ENCODE measurements at places on chromosomes 16 and 17.

DNA sequence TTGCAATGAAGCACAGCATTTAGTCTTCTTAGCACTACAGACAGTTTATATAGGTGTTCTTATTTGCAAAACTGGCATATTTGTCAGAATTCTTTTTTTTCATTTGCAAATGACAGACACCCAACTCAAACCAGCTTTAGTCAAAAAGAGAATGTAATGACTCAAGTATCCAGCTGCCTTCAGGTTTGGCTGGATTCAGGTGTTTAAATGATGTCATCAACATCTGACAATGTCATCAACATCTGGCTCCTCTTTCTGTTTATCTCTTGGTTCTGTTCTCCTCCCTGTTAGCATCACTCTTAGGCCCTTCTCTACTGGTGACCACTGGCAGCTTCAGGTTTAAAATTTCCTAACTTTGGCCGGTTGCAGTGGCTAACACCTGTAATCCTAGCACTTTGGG is 18.9 kb downstream of the TMC5 start:
- no peaks in the 10 kb centered on the region for H3K27me3 ChIP-seq
- no peaks in the 10 kb centered on the region for H3K36me3 ChIP-seq
- H3K27ac ChIP-seq, result no peak overlapping the region
- H3K4me1 ChIP-seq, result no peaks in the 10 kb centered on the region
- no peak overlapping the region for H3K4me3 ChIP-seq

- H3K27ac ChIP-seq, result peak overlapping the region; percentile 69
- H3K4me3 ChIP-seq, result no peak overlapping the region
- H3K27me3 ChIP-seq, result no peaks in the 10 kb centered on the region
- no peak for DNase-seq
- no peaks in the 10 kb centered on the region for H3K36me3 ChIP-seq
Observed at GRCh38 chr17:13395346-13395745, 206.4 kb downstream of the HS3ST3A1 start.

- no peaks in the 10 kb centered on the region for H3K4me1 ChIP-seq
- H3K27me3 ChIP-seq, result no peaks in the 10 kb centered on the region
- no peak overlapping the region for H3K27ac ChIP-seq
- H3K4me3 ChIP-seq, result no peak overlapping the region
- no peaks in the 10 kb centered on the region for H3K36me3 ChIP-seq
- no peak for DNase-seq
Observed at GRCh38 chr16:84876873-84877606, 57.3 kb downstream of the CRISPLD2 start.

- no peaks in the 10 kb centered on the region for H3K36me3 ChIP-seq
- H3K27ac ChIP-seq, result no peak overlapping the region
- DNase-seq, result no peak
- H3K27me3 ChIP-seq, result no peaks in the 10 kb centered on the region
- H3K4me3 ChIP-seq, result no peak overlapping the region
Observed at GRCh38 chr16:17372386-17372785, 98.4 kb downstream of the XYLT1 start.

DNA sequence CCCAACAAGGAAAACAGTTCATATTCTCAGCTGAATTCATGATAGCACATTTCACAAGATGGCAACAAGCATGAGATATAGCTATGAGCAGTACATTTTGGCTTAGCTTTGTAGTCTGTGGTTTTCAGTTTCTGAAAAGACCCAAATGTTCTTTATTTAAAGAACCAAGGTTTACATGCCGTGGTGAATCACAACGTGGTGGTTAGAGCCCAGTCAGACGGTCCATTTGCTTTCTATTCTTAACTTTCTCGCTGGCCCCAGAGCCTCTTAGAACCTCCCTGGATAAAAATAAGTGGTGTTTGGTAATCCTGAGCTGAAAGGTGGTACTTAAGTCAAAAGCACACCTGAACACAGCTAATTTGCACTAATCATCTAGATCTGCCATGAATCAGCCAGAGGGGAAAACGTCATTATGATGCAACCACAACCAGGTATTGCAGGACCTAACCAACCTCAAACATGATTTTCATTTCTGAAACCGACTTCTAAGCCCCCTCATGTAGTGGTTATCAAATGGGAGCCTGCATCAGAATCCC is 18.6 kb upstream of the HAPSTR1 start:
- H3K36me3 ChIP-seq, result no peaks in the 10 kb centered on the region
- no peak for DNase-seq

GRCh38 chr17:17361867-17362539 is 58.8 kb downstream of the NT5M start:
- H3K4me3 ChIP-seq, result no peak overlapping the region
- DNase-seq, result no peak
- H3K36me3 ChIP-seq, result no peaks in the 10 kb centered on the region
- H3K27ac ChIP-seq, result no peak overlapping the region
- peaks cover 17% of the 10 kb centered on the region for H3K4me1 ChIP-seq

GRCh38 chr16:80824623-80825364 is 20.4 kb upstream of the CDYL2 start:
- no peak overlapping the region for H3K4me3 ChIP-seq
- no peaks in the 10 kb centered on the region for H3K27me3 ChIP-seq
- H3K4me1 ChIP-seq, result no peaks in the 10 kb centered on the region
- no peaks in the 10 kb centered on the region for H3K36me3 ChIP-seq

DNA sequence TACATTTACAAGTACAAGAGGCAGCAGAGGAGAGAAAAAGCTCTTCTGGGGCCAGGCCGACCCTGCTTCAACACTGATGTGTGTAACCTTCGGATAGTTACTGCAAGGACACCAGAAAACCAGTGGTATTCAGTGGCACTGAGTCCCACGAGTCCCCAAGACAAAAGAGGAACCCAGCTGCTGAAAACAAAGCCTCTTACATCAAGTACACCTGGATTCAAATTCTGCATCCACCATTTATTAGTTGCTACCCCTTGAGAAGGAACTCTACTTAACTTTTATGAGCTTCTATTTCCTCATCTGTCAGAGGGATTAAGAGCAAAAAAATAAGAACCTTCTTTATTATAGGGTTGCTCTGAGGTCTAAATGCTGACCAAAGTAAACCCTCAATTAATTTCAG is 2.6 kb downstream of the EARS2 start:
- H3K4me1 ChIP-seq, result peaks cover 7% of the 10 kb centered on the region
- peaks cover 6% of the 10 kb centered on the region for H3K36me3 ChIP-seq
- peak overlapping the region; percentile 17 for H3K27ac ChIP-seq
- no peak for DNase-seq
- no peak overlapping the region for H3K4me3 ChIP-seq

GRCh38 chr16:66508248-66508913 is 41.5 kb downstream of the TK2 start:
- no peak for DNase-seq
- H3K4me1 ChIP-seq, result peaks cover 19% of the 10 kb centered on the region
- H3K4me3 ChIP-seq, result no peak overlapping the region
- H3K36me3 ChIP-seq, result no peaks in the 10 kb centered on the region
- H3K27me3 ChIP-seq, result no peaks in the 10 kb centered on the region

DNA sequence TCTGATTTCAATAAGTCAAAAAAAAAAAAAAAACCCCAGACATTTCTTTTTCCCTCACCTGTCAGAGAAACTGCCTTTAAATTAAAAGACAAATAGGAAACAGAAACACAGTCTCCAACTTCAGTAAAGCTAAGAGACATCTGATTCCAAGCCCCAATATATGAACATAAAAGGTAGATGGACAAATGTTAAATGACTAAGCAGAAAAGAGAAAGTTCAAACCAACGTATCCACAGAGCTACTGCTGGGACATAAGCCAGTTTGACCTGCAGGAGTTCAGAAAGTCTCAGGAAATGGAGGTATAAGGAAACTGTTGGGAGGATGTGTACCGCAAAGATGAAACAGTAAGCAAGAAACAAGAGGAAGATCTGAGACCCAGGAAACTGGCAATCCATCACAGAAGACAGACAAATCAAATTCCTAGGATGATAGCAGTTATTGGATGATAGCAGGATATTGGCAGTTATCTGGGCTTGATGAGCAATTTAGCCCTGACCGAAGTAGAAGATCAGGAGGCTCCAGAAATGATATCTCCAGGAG is 135.0 kb downstream of the BRIP1 start:
- no peak overlapping the region for H3K4me3 ChIP-seq
- no peak overlapping the region for H3K27ac ChIP-seq
- H3K27me3 ChIP-seq, result no peaks in the 10 kb centered on the region
- peaks cover 4% of the 10 kb centered on the region for H3K36me3 ChIP-seq

GRCh38 chr17:2406903-2407790 is 6.3 kb upstream of the MNT start:
- H3K4me3 ChIP-seq, result no peak overlapping the region
- H3K36me3 ChIP-seq, result peaks cover 9% of the 10 kb centered on the region
- H3K4me1 ChIP-seq, result peaks cover 6% of the 10 kb centered on the region
- peak overlapping the region; percentile 20 for H3K27ac ChIP-seq
- DNase-seq, result no peak
- no peaks in the 10 kb centered on the region for H3K27me3 ChIP-seq

- no peaks in the 10 kb centered on the region for H3K36me3 ChIP-seq
- peak; percentile 60 for DNase-seq
- no peak overlapping the region for H3K27ac ChIP-seq
Observed at GRCh38 chr17:1122533-1123392, 57.0 kb downstream of the ABR start.

DNA sequence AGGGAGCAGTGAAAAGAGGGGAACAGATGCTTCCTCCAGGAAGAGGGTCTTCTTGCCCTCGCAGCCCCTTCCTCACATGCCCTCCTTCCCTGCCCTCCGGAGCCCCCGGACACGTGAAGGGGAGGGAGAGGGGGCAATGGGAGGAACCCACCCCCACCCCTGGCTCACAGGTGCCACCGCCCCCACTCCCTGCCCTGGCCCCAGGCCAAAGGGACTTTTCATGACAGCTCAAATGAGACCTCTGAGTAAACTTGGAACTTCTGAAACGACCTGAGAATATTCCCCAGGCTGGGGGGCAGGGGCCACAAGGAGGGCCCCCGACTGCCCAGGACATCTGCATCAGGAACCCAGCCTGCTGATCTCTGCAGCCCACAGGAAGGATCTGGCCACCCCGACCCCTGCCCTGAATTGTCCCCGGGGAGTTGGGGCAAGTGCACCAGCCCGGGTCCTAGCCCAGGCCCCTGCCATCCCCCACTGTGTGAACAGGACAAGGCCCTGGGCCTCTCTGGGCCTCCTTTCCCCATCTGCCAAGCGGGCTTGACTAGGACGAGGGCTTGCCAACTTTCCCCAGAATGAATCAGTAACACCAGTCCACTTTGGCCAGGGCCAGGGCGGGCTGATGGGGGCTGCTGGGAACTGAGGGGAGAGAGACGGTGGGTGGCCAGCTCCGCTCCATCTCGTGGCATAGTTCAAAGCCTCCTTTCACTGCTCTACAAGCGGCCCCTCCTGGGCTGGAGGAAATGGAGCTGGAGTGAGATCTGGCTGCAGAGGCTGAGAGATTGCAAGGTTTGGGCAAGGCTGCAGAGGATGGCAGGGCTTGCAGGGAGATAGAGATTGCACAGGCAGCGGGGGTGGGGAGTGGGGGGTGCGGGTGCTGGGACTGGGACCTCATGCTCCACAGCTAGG is 3.8 kb downstream of the IL21R start:
- peaks cover 79% of the 10 kb centered on the region for H3K4me1 ChIP-seq
- H3K27me3 ChIP-seq, result no peaks in the 10 kb centered on the region
- H3K27ac ChIP-seq, result peak overlapping the region; percentile 97

DNA sequence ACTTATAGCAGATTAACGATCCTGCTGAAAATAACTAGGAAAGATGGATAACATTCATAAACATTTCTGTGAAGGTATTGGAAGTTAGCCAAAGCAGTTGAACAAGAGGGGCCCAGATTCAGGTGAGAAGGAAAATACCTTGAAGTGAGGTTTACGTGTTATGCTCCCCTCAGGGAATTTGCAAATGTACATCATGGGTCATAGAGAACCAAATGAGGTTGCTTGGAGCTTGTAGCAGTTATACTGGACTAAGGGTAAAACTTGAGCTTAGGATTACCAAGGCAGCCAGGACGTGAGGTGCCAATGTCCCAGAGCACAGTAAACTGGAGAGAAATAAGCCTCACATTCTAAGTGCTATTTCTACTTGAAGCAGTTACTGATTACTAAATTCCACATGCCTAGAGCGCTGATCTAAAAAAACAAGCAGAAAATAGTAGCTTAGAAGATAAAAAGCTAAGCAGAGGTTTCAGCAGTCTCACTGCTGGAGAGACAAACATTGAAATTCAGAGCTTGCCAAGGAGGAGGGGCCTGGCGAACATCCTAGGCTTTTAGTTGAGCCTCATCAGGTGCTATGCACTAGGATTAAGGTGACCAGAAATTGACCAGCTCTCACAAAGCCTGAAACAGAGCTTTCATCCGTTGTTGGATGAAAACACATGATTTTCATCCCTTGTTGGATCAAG is 136.7 kb upstream of the FAM20A start:
- DNase-seq, result no peak
- no peaks in the 10 kb centered on the region for H3K4me1 ChIP-seq
- H3K27ac ChIP-seq, result no peak overlapping the region
- no peaks in the 10 kb centered on the region for H3K36me3 ChIP-seq

DNA sequence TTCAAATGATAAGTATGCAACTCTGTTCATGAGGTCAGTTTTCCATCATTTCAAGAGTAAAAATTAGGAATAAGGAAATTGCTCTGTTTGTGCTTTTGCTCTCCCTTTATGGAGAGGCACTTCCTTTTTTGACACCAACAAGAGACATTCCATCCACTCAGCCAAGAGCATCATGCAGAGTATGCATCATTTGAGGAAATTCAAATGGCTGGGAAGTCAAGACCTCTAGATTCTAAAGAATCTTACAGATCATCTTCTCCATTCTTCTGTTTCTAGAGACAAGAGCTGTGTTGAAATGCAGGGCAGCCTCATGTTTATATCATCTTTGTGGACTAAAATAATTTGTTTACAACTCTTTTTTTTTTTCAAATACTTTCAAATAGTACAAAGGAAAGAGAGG is 669.4 kb downstream of the CDH11 start:
- no peaks in the 10 kb centered on the region for H3K27me3 ChIP-seq
- H3K36me3 ChIP-seq, result no peaks in the 10 kb centered on the region
- H3K27ac ChIP-seq, result no peak overlapping the region
- H3K4me1 ChIP-seq, result no peaks in the 10 kb centered on the region

- H3K4me1 ChIP-seq, result peaks cover 44% of the 10 kb centered on the region
- no peaks in the 10 kb centered on the region for H3K27me3 ChIP-seq
- H3K27ac ChIP-seq, result peak overlapping the region; percentile 65
- peaks cover 3% of the 10 kb centered on the region for H3K36me3 ChIP-seq
- no peak overlapping the region for H3K4me3 ChIP-seq
Observed at GRCh38 chr17:80586846-80587228, 42.2 kb downstream of the RPTOR start.

- no peak for DNase-seq
- H3K27ac ChIP-seq, result peak overlapping the region; percentile 74
- H3K36me3 ChIP-seq, result no peaks in the 10 kb centered on the region
- peaks cover 2% of the 10 kb centered on the region for H3K27me3 ChIP-seq
- H3K4me3 ChIP-seq, result no peak overlapping the region
- H3K4me1 ChIP-seq, result peaks cover 11% of the 10 kb centered on the region
Observed at GRCh38 chr17:850851-851763, 69.0 kb downstream of the MRM3 start.

GRCh38 chr16:17348042-17348783 is 122.5 kb downstream of the XYLT1 start:
- H3K27ac ChIP-seq, result no peak overlapping the region
- no peak overlapping the region for H3K4me3 ChIP-seq
- no peaks in the 10 kb centered on the region for H3K27me3 ChIP-seq
- DNase-seq, result no peak
- peaks cover 22% of the 10 kb centered on the region for H3K4me1 ChIP-seq
- no peaks in the 10 kb centered on the region for H3K36me3 ChIP-seq
